Mucosa of gallbladder (tissue), 1 donor: ENCODE measurements at places on chromosomes 13 and 19. TPM values are rescaled to one million over a fixed set of nuclear protein-coding genes. Genes with fewer than 3 reads are reported as not detected.

DNA sequence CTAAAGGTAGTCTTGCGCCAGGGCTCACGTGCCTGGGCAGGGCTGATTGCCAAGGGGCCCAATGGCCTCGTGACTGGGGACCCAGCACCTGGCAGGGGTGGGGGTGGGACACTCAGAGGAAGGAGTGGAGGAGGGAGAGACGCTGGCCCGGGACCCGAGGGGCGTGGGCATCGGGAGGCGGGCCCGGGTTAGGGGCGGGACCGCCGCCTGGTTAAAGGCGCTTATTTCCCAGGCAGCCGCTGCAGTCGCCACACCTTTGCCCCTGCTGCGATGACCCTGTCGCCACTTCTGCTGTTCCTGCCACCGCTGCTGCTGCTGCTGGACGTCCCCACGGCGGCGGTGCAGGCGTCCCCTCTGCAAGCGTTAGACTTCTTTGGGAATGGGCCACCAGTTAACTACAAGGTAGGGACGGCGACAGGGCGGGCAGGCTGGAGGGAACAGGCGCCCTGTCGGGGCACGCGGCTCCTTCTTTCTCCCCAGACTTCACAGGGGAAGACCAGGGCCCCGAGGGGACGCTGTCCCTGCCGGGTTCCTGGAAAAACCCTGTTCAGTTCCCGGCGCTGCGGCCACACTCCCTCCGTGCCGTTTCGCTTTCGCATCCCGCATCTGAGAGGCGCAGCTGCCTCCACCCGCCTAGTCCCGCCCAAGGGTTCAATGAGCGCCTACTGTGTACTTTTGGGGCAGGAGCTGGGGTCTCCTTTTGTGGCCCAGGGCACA lies at the start of gene IFI30:
Gene IFI30 (plus strand): TSS at position 242 of the 717 bp plus-strand sequence. CDS start 29 bp downstream, at position 271.
- DNase-seq, result peak; percentile 68

- DNase-seq, result no peak
Observed at GRCh38 chr19:37899453-37899852, 6.9 kb downstream of the WDR87 start.

GRCh38 chr13:21871382-21871781 lies 200.5 kb downstream of the FGF9 start:
- no peak for DNase-seq

- DNase-seq, result no peak
Observed at GRCh38 chr13:112241288-112241687, 134.9 kb upstream of the SPACA7 start.

DNA sequence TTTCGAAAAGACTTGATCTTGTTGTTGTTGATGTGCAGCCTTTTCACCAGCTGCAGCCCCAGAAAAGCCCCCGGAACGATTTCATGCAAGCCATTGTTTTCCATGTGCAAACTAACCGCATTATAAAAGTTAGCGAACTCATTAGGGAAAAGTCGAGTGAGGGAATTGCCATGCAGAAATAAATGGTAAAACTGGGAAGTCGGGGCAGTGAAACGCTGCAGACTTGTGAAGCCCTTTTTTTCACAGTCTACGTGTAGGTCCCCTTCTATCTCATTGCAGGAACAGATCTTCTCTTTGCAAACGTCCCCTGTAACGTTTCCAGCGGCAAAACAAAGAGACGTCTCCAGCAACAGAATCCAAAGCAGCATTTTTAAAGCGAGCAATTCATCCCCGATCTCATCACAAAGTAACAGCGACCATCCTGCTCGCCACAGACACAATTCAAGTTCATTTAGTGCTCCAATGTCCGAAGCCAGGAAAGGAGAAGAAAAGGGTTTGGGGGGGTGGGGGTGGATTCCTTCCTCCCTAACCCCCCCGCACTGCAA lies 1.1 kb downstream of the SLITRK1 start:
- DNase-seq, result no peak

- no peak for DNase-seq
Observed at GRCh38 chr13:46296115-46296822, 84.5 kb downstream of the LRRC63 start.

DNA sequence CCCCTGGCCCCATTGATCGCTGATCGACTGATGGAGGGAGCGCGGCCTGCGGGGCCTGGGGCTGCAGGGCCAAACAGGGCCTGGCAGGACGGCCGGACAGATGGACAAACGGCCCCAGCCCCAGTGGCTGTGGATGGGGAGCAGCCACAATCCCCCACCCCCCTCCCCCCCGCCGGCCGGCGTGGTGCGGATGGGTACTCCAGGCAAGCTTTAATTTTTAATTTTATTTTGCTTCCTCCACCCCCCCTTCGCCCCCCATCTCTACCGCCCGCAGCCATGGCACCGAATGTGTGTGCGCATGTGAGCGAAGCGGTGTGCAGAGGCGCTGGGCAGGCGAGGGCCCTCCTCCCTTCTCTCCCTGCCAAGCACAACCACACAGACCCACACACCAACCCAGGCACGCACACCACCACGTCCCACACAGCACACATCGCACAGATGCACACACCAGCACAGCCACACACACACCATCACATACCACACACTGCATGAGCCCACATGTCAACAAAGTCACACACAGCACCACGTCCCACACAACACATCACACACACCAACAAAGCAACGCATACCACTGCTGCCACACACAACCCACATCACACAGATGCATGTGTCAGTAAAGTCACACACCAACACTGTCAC lies 12.4 kb downstream of the ERFL start:
- DNase-seq, result no peak

The FAM124A gene
- total RNA-seq, result 4.3 TPM

The IZUMO1 gene
- total RNA-seq, result 0.20 TPM

The BEST2 gene
- total RNA-seq, result not detected

The DACH1 gene
- total RNA-seq, result 31.0 TPM
